CD4-positive, CD25-positive, alpha-beta regulatory T cell (primary cell): ENCODE measurements at places on chromosomes 13 and 19. TPM values are rescaled to one million over a fixed set of nuclear protein-coding genes. Genes with fewer than 3 reads are reported as not detected.

DNA sequence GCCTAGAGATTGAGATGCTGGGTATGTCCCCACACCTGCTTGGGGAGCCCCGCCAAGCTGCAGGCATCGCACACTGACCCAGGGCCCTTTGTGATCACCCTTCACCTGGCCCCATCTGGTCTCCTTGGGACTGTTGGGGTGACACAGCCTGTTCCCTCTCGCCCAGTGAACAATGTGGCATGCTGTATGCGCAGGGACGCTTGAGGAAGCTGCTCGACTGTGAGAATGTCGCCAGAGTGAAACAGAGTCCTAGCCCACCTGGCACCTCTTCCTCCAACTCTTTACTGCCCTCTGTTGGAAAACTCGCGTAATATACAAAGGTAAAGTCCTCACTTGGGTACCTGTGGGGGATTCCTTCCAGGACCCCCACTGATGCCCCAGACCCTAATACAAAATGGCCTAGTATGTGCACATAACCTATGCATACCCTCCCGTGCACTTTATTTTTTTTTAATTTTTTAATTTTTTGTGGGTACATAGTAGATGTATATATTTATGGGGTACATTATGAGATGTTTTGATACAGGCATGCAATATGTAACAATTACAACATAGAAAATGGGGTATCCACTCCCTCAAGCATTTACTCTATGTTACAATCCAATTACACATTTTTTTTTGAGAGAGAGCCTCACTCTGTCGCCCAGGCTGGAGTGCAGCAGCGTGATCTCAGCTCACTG, 9.0 kb downstream of the BLOC1S3 start:
- peak; percentile 65 for DNase-seq

DNA sequence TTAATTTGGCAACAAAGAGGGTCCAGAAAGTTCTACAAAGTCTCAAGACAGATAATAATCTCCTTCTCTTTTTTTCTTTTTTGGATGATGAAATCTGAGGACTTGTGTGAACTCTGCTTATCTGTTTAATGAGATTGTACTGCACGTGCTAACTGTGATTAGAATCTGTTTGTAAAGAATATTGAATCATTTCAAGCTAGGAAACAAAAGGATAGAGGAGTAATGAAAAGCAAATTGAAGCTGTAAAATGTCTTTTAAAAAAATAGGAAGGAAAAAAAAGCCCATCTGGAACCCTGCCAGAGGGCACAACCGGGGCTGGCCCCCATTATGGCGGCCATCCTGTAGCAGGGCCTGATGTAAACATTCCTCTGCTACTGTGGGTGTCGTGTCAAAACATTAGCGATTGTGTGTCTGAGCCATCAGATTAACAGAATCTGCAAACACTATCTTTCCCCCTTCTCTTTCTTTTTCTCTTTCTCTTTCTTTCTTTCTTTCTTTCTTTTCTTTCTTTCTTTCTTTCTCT, 83.0 kb downstream of the FLT1 start:
- no peak for DNase-seq

GRCh38 chr19:41701401-41702075, 6.9 kb upstream of the CEACAM5 start:
- DNase-seq = no peak

DNA sequence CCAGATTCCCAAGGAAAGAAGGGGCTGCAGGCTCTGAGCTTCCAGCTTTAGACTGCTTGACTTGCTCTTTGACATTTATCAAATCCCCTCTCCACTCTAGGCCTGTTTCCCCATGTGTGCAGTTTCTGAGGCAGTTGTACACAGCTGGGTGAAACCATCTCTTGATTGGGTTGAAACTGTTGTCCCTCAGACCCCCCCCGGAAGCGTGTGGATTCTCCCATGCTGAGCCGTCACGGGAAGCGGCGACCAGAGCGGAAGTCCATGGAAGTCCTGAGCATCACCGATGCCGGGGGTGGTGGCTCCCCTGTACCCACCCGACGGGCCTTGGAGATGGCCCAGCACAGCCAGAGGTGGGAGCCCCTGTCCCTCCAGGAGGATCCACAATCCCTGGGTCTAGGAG, 19.7 kb downstream of the BRSK1 start:
- no peak for DNase-seq

- no peak for DNase-seq
Measured at GRCh38 chr13:44137466-44137865, 236.2 kb upstream of the SERP2 start.

SOX21 gene
- not detected for polyA plus RNA-seq

YJU2 gene
- polyA plus RNA-seq = 34.1 TPM
